ENCODE measurements at places on chromosomes 4 and X.

GRCh38 chr4:5526080-5526846 lies 182.1 kb downstream of the EVC2 start:
- no peak for DNase-seq

DNA sequence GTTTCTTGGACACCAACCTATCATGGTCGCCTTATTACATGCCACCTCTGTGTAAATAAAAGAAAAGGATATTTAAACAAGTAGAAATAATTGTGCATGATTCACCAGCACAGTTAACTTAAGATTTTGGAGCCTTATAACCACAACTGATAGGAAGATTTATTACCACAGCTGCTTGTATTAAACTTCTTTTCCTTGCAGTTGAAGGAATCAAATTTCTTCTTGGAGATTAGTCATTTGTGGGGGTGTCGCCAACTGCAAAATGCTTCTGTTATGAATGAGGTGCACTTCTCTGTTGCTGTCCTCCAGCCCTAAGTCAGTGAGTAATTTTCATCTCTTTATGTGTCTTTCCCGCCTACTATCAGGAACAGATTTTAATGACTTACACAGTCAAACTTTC lies 73.3 kb downstream of the OR13H1 start:
- no peak for DNase-seq

DNA sequence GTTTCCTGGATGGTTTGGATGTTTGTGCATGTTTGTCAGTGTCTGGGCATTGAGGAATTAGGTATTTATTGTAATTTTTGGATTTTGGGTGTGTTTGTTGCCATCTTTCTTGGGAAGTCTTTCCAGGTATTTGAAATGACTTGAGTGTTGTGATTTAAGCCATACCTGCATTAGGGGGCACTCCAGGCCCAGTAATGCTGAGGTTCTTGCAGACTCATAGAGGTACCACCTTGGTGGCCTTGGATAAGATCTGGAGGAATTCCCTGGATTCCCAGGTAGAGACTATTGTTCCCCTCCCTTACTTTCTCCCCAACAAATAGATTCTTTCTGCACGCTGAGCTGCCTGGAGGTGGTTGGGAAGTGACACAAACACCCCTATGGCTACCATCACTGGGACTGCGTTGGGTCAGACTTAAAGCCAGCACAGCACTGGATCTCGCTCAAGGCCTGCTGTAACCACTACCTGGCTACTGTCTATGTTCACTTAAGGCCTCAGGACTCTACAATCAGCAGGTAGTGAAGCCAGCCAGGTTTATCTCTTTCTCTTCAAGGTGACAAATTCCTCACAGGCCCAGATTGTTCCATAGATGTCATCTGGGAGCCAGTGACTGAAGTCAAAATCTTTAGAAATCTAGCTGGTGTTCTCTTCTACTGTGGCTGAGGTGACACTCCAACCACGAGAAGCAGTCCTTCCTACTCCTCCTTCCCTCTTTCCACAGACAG lies 643.6 kb downstream of the PDHA2 start:
- DNase-seq = no peak

GRCh38 chr4:39883646-39884045 lies 94.1 kb downstream of the PDS5A start:
- DNase-seq = peak; percentile 31

GRCh38 chrX:16870862-16871815 lies 977 bp upstream of the RBBP7 start:
- no peak for DNase-seq

DNA sequence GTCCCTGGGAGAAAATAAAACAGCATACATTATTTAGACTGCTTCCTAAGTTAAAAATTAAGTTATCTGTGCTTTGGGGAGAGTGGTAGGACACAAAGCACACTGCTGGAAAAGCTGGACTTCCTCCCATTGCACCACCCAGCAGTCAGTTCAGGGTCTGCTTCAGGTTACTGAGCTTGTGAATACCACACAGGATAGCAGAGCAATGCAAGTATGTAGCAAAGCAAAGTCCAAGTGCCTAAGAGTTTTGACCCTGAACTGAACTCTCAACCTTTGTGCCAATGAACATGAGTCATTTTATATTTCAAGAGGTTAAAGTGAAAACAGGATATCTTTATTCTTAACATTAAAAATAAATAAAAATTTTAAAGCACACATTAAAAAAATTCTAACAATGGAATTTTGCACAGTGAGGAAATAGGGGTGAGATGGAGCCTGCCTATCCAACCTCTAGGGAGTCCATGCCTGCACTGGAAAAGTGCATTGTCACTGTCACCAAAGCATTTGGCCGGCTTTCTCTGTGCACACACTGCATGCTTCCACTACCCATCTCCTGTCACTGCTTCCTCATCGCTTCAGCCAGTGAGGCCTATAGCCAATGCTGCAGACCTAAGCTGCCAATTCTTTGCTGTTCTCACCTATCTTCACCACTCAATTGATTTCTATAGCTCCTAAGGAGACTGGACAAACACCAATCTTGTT lies 50.9 kb downstream of the ABCG2 start:
- peak; percentile 8 for DNase-seq

- DNase-seq = no peak
Measured at GRCh38 chrX:17788439-17788838, 51.1 kb downstream of the SCML1 start.

DNA sequence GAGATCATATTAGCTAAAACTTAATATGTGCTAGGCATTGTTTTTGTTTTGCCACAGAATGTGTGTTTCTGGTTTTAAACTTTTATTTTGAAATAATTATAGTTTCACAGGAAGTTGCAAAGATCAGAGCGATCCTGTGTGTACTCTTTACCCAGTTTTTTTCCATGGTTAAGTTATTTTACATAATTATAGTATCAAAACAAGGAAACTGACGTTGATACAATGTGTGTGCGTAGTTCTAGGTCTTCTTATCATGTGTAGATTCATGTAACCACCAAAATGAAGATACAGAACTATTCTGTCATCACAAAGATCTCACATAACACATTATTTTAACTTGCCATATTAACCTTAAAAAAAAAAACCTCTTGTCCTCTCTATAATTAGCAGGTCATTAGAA lies 69.2 kb downstream of the BLTP1 start:
- no peak for DNase-seq

Measured in inflammatory macrophage treated with lipopolysaccharide for 1 hour (primary cell).